ENCODE measurements at places on chromosomes 3 and 15.

- DNase-seq = peak; percentile 26
These were observed 12.1 kb downstream of the PLCL2 start for GRCh38 chr3:16896820-16897219.

DNA sequence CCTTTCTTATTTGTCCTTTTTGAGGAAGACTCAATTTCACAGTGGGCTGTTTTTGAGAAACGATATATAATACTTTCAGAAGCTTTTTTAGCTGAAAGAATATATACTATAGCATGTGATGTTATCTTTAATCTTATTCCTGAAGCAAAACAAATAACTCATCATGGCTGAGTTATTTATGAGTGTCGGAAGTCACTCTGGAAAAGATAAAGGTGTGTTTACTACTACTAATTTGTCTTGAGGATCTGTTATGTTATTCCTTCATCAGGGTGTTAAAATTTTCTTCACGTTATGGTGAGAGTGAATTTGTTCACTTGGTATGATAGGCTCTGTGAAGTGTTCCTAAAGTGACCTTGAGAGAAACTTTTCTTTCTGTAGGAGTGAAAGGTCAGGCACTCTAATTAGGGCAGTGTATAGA is 4.7 kb downstream of the TCF12 start:
- DNase-seq = no peak

DNA sequence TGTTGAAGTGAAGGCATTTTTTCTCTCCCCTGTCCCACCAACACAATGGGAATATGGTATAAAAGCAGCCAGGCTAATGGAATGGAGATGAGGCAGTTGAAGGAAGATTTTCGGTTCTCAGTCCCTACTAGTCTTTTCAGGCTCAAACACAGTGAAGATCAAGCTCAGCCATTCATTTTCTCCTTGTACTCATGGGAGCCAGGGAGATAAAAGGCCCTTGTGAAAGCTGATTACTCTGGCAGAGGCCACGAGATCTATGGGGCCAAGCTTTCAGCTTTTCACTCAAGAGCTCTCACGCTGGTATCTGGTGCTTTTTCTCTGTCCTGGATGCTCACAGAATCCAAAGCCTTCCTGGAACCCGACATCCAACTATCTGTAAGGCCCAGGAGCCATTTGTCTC is 14.5 kb upstream of the FAN1 start:
- no peak for DNase-seq

DNA sequence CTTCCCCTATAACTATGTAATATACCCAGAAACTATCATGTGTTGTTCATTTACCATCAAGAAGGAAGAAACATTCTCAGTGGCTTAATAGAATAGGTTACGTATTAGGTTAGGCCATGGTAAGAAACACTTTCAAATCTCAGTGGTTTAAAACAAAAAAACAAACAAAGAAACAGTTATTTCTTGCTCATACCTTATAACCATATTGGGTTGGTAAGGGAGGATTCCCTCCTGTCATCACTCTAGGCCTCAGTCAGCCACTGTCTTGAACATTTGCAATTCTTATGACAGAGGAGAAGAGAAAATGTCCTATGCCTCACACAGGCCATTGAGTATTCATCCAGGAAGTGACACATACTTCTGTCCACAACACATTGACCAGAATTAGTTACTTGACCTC is 727.7 kb upstream of the NECTIN3 start:
- no peak for DNase-seq

GRCh38 chr3:133400006-133400515 is at the start of gene BFSP2:
Gene BFSP2 (plus strand): TSS chr3:133400056. CDS start chr3:133400084, 28 bp downstream.
- no peak for DNase-seq

DNA sequence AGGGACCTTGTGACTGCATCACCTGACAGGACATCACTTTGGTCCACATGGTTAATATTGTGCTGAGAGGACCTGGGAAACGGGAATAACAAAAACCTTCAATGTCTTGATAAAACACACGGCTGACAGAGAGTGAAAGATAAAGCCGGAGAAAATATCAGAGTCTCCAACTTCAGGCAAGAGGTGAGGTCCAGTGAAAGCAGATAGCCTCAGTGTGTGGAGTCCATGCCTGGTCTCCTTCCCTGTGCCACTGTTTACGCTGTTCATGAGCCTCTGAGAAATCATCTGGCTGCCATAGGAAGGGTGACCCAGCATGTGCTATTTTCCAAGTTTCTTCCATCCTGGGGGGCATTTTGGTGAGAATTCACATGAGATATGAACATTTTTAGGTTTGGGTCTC is 39.8 kb downstream of the CCR3 start:
- DNase-seq = no peak

- DNase-seq = no peak
These were observed 7.5 kb upstream of the DNAAF4 start for GRCh38 chr15:55515491-55515890.

DNA sequence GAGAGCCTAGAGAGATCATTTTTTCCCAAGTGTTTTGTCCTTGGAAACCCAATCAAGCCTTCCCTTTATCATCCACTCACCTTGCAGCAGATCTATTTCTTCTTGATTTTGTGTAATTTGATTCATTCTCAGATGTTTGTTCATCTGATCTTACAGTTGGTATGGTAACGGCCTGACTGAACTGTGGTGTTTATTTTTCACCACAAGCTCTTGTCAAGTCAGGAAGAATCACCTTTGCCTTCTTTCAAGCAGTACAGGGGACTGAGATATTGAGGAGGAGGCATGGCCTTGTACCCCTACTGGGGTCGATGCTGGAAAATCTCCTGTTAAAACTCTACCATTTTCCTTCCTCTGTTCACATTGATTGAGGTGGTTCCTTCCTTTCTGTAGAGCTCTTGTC is 361.4 kb upstream of the CFAP20DC start:
- no peak for DNase-seq

DNA sequence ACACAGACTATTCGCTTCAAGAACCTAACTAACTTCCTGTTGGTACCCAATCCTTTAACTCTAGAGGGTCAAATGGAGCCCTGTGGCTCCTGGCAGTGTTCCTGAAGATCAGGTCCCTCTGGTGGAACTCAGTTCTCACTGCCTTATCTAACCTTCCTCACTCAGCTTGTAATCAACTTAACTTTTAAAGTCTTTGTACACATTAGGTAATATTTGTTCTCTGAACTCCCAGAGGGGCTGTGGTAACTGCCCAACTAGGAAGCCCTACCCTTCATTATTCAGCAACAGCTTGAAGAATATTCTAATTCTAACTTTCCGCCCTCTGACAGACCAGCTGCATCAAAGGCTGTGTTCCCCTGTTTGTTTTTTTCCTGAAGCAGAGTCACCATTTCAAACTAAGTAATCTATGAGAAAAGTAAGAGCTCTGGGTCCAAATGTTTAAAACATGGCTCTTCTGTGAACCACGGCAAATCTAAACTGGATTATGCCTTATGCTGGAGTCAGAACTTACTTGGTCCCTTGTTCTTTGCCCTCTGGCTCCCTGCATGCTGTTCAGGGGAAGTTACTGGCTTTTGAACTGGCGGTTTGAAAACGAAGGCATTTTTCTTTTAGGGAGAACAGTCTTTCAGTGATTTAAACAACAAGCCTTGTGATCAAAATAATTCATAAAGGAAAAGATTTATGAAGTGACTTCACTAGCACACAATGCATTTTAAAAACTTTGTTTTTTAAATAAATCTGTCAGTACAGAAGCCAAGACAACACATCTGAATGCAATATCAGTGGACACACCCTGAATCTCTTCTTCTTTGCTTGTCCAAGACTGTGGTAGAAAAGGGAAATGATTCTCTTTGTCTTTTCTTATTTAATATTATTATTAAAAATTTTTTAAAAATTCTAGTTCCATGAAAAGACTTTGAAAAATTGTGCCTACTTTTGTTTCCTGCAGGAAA is 365.6 kb downstream of the TIGIT start:
- DNase-seq = no peak

DNA sequence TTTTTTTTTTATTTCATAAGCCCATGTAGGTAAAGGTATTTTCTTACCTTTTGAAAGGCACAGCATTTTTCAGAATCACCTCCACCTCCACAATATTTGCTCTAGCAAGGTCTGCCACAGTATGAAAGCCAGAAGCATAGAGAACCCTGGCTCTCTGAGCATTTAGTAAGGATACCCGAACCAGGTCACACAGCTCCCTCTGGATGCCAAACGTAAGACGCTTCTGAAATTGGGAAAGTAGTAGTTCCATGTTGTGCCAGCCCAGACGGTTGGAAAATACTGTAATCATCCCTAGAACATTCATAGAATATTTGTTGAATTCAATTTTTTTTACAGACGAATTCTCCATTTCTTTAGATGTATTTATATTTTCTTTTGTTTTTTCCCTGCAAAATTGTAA is 52.4 kb downstream of the POLQ start:
- DNase-seq = peak; percentile 2

DNA sequence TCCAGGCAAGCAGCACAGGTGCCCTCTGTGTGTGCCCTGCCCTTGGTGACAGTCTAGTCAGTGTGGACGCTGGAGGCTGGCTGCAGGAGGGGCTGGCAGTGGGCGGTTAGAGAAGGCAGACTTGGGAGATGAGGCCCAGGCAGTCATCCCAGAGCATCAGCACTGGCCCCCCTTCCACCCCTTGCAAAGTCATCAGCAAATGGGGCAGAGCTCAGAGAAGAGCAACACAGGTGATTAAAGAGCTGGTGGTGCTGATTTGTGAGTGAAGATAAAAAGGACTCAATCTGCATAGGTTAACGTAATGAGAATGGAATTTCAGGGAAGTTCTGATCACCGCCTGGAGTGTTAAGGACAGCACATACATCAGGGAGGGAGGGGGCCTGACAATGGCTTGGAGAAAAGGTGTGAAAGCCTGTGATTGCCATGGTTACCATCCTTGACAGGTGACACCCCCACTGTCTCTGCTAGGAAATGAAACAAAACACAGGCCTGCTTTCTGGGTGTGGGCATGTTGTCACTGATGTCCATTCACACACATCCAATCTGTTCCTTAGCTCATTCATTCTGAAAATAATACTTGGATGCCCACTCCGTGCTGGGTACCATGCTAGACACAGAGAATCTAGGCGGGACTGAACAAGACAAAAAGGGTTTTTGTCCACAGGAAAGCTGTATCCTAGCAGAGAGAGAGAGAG is 269.6 kb upstream of the ST8SIA2 start:
- no peak for DNase-seq

GRCh38 chr3:53646723-53647122 is 152.3 kb downstream of the CACNA1D start:
- DNase-seq = no peak

DNA sequence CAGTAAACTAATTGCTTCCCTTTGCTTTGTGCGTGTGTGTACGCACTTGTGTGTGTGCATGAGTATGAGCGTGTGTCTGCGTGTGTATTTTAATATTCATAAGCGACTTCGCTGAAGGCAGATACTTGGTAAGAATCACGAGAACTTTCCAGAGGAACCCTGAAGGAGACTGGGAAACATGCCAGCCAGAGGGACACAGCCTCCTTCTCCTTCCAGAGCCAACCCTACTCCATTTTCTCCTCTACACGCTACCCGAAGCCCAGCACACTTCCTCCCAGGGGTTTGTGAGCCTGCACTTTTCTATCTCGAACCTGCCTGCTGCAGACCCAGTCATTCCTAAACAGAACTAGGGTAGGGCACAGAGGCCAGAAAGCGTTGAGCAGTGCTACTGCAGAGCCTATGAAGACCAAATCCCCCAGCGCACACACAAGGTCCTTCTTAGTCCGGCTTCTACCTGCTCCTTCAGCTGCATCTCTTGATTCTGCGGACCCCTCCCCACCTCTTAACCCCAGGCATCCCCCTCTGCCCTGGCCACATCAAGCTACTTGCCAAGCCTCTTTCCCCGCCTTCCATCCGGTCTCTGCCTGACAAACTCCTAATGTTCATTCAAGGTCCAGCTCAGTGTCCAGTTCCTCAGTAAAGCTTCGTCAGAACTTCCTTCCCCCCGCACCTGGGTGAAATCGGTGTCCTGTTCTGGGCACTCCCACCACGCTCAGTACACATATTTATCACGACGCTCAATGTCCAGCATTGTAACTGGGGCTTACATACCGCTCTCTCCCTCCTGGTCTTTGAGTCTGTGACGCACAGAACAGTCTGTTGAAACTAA is 191.8 kb downstream of the FAM43A start:
- no peak for DNase-seq

- peak; percentile 49 for DNase-seq
These were observed 932 bp downstream of the GSK3B start for GRCh38 chr3:120093119-120093910.

GRCh38 chr15:89243046-89243690 is 611 bp upstream of the FANCI start:
- no peak for DNase-seq

- no peak for DNase-seq
These were observed 207.7 kb upstream of the PDZRN3 start for GRCh38 chr3:73832426-73832825.

DNA sequence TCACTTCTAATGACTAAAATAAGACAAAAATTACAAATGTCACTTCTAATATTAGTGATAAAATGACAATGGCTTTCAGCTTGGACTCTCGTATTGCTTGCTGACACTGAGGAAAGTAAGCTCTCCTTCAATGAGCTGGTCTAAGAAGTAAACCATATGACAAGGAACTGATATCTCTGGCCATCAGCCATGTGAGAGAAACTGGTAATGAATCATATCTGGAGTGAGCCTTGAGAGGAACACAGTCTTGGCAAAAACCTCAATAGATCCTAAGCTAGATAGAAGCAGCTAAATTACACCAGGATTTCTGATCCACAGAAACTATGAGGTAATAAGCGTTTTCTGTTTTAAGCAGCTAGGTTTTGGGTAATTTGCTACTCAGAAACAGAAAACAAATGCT is 1575.1 kb downstream of the OTOL1 start:
- DNase-seq = no peak

DNA sequence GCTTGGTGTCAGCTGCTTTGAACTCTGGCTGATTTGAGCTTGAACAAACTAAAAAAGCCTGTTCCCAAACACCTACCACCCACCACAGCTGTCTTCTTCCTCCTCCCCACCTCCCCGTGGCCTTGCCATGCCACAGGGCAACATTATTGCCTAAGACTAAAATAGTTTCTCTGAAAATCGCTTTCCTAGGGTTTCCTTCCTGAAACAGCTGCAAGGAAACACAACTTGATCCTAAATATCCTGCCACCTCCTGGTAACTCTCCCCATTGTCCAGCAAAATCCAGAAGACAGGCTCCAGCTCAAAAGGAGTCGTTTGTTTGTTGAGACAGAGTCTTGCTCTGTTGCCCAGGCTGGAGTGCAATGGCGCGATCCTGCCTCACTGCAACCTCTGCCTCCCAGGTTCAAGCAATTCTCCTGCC is 193.9 kb upstream of the TPM1 start:
- DNase-seq = no peak

GRCh38 chr15:91521548-91521947 is 332.0 kb upstream of the SLCO3A1 start:
- DNase-seq = no peak

GRCh38 chr3:149579838-149580542 is 77.8 kb downstream of the WWTR1 start:
- DNase-seq = peak; percentile 73

DNA sequence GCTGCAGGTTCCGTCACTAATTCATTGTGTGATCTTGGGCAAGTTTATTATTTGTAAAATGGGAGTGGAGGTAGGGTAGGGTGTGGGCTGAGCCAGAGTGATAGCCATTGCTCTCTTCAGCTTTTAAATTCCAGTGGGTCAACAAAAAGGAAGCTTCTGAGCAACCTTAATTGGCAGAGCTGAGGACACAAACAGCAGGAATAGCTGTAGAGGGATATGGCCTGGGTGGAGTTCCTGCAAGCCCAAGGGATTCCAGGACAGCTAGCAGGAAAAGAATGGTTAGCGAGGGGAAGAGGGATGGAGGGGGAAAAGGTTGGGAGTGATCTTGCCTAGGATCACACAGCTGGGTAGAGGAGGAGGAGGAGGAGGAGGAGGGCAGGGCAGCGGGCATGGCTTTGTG is 11.4 kb downstream of the CCK start:
- no peak for DNase-seq

- DNase-seq = no peak
These were observed 23.8 kb downstream of the NIPA1 start for GRCh38 chr15:22810033-22810852.

- no peak for DNase-seq
These were observed 440.8 kb downstream of the PYDC2 start for GRCh38 chr3:191901741-191902140.
